ENCODE measurements at places on chromosomes 7 and 10.

GRCh38 chr10:803041-803741, 113.7 kb upstream of the DIP2C start:
- no peak for DNase-seq

DNA sequence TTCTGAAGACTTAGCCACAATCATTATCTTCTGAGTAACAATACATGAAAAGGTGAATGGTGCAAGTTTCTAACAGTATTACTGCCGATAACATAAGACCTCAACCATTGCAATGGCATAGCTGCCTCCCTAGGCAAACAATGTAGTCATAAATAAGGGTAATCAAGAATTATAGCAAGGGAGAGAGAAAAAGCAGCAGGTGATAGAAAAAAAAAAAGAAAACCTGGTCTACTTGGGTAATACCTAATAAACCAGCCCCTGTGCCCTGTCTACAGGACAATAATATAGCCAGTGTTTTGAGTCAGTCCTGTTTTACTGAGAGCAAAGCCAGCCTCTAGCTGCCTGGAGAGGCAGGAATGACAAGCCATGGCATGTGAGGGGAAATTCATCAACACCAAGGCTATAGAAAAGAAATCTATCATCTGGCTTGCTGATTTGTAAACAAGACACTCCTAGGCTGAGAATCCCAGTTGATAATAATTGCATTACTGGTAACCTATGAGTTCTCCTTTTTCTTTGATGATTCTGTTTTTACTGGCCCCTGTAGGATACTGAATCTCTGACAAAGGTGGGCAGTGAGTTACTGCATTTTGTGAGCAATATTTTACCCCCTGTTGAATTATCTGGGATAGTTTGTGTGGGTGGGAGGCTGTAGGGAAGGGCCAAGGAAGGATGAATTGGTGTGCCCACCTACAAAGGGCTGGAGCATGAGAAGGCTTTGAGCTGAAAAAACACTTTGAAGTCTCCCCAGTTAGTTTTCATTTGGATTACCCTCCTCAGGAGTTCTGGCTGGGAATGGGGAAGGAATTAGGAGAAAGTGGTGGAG, 1.7 kb upstream of the WEE2 start:
- DNase-seq, result no peak

DNA sequence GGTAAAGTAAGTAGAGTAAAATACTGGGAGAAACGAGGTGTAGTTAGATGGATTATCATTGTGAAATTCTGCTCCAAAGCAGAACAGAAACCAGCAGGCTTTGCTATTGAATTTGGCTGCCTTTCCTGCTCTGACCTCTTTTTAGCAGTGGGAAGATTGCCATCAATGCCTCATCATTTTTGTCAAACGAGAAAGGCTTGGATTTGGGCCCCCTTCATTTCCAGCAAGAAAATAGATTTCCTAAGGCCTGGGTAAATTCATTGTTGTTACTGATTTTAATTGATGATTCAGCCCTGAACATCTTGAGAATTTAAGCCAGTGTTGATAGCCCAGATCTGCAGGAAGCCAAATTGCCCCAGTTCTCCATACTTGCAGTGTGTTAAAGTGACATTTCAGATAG, 35.2 kb upstream of the ASAH2 start:
- DNase-seq, result no peak

- no peak for DNase-seq
These were observed 20.4 kb upstream of the CARD11 start for GRCh38 chr7:3064067-3064466.

GRCh38 chr10:121734589-121735045, 136.4 kb upstream of the FGFR2 start:
- DNase-seq, result peak; percentile 33

- no peak for DNase-seq
These were observed 250.3 kb downstream of the ADARB2 start for GRCh38 chr10:1486841-1487687.

DNA sequence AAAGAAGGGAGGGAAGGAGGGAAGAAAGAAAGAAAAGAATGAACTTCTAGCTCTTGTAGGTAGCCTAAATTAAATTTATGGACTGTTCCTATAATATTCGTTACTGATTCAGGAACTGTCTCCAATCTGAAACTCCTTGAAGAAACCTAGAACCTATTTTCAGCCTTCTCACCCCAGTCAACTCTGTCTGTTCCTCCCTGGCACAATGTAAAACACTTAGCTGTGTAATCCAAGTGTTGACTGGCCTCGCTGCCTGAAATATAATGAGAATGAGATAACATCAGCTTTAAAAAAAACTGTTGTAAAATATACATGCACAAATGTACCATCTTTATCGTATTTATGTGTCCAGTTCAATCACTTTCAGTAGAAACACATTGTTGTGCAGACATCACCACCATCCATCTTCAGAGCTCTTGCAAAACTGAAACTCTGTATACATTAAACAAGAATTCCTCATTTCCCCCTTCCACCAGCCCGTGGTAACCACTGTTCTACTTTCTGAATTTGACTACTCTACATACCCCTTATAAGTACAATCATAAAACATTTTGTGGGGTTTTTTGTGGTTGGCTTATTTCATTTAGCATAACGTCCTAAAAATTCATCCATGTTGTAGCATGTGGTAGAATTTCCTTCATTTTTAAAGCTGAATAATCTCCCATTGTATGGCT, 6.3 kb upstream of the C7orf33 start:
- no peak for DNase-seq

DNA sequence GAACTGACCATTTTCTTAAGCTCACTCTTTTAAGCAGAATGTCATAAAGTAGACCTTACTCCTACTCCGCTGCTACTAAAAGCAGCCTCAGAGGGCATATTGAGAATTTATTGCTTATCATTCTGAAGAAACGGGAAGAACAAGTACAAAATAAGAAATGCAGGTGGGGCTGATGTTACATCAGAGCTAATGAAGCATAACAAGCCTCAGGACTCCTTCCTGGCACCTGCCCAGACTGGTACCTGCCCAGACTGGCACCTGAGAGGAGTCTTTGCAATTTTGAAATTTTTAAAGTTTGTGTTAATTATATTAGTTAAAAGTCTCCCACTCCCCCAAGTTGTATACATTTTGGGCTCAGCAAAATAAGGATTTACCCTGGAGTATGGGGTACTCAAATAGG, 162.4 kb downstream of the SEMA3E start:
- no peak for DNase-seq

DNA sequence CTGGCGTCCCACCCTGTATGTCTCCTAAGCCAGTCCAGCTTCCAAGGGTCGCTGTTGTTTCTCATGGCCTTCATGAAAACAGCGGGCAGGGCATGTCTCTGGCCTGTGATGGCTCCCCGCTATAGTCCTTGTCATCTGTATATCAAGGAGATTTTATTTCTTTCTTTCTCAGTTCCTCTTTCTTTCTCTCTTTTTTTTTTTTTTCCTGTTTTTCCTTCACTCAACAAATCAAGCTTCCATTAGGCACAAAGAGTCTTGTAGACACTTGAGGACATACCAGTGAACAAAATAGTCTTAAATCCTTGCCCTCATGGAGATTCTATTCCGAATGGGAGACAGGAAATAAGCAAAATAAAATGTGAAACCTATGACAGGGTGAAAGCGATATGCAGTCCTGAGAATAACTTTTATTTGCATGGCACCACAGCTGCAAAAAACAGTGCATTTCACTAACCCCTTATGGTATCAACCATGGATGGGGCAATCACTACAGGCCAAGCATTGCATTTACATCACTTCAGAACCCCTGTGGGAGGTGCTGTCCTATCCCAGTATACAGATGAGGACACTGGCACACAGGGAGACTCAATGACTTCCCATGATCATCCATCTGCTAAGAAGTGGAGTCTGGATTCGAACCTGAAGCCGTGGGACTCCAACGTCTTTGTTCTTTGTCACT, 50.7 kb downstream of the SYPL1 start:
- DNase-seq, result no peak

DNA sequence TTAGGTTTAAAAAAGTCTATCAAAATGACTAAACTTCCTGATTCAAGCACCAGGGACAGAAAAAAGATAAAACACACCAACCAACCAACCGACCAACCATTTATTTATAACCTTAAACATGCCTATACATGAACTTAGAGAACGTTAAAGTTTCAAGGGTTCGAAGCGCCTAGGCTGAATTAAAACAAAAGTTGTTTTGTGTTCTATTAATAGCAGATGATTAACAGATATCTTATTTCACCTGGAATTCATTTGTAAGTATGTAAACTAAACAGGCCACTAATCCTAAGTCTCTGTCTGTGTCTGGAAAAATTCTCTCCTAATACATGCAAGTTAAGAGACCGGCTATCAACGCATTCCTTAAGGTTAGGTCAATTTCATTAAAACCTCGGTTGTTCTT, 1.4 kb downstream of the BAIAP2L1 start:
- no peak for DNase-seq

GRCh38 chr7:119197877-119198527, 973.5 kb downstream of the ANKRD7 start:
- peak; percentile 58 for DNase-seq

DNA sequence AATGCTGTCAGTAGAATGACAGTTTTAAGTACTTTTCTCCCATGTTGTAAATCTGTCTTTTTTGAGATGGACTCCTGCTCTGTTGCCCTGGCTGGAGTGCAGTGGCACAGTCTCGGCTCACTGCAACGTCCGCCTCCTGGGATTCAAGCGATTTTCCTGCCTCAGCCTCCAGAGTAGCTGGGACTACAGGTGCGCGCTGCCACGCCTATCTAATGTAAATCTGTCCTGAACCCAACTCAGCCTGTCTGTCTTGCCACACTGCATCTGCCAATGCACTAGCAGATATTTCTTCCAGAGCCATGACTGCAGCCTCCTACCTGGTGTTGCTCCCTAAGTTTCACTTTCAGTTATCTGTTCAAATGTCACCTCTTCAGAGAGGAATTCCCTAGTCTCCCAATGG, 264.1 kb downstream of the PHF14 start:
- DNase-seq, result peak; percentile 5

DNA sequence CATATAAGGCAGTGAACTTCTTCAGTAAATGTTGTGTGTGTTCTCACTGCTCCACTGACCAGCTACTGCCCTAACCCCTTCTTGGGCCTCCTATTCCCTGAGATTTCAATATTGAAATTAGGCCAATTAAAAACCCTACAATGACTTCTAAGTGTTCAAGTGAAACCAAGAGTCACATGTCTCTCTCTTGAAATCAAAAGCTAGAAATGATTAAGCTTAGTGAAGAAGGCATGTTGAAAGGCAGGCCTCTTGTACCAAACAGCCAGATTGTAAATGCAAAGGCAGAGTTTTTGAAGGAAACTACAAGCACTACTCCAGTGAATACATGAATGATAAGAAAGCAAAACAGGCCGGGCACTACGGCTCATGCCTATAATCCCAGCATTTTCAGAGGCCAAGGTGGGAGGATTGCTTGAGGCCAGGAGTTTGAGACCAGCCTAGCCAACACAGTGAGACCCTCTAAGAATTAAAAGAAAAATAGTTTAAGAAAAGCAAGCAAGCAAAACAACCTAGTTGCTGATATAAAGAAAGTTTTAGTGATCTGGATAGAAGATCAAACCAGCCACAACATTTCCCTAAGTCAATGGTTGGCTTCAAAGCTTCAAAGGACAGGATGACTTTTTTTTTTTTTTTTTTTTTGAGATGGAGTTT, 22.3 kb downstream of the BRAF start:
- no peak for DNase-seq

DNA sequence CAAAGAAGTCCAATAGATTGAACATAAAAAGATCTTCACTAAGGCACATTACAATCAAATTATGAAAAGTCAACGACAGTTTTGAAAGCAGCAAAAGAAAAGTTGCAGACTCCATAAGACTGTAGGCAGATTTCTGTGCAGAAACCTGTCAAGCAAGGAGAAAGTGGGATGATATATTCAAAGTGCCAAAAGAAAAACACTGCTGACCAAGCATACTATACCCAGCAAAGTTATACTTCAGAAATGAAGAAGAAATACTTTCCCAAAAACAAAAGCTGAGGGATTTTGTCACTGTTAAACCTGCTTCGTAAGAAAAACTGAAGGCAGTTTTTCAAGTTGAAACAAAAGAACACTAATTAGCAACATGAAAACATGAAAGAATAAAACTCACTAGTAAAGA, 145.5 kb downstream of the ZEB1 start:
- no peak for DNase-seq

DNA sequence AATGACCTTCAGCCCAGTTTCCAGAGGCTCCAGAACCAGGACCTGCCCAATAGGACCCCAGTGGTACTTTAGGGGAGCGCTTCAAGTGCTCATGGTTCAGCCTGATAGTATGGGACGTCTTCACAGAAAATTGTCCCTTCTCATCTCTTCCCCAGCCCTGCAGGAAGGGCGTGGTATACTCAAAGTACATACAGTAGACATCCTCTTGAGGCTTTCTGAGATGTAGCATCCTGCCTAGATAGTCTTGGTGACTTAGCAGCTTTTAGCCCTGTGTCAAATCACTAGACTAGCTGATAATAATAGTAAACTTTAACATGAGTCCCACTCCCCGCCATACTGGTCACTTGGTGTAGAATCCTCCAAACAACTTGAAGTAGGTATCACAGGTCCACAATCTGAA, 193.2 kb downstream of the CYP26A1 start:
- no peak for DNase-seq

- DNase-seq, result no peak
These were observed 65.9 kb upstream of the FZD1 start for GRCh38 chr7:91198371-91198770.

- peak; percentile 26 for DNase-seq
These were observed 20.7 kb upstream of the CFTR start for GRCh38 chr7:117458977-117459583.

DNA sequence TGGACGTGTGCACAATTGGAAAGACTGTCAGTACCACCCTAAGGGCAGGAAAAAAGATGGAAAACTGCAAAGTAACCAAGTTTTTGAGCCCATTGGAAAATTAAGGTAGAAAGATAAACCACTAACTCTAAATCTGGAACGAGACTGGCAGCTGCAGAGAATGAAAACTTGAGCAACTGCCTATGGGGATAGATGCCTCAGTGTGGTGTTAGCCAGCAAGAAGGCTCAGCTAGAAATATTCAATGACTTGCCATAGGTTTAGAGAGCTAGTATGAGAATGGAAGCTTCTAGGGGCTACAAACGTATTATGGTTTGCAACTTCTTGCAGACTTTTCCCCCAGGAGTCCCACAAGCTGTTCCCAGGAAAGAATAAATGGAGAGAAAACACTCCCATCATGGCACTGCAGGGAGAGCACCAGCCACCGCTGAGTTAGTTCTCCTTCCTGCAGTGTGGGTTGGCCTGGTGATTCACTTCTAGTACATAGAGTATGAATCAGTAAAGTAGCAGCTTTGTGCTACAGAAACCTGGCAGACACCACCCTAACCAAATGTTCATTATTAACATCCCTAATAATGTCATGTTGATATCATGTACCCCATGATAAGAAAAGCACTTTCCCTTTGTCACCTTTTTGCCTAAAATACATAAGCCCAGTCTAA, 372.4 kb upstream of the VWC2 start:
- no peak for DNase-seq

DNA sequence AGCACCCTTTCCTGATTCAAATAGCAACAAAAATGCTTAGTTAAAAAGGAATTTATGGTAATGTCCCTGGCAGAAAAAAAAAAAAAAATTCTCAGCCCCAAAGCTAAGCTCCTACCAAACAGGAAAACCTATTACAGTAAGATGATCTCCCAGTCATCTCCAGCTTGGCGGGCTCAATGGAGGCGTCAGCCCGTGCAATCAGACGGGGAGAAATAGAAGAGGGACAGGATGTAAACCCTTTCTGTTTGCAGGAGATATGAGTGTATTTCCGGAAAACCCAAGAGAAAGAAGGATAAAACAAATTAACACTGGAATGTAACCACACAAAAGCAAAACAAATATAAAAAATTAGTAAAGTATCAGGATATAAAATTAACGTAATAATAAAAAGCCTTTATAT, 242.8 kb downstream of the TCERG1L start:
- no peak for DNase-seq

- DNase-seq, result no peak
These were observed 65.1 kb upstream of the MPP7 start for GRCh38 chr10:28367929-28368484.

GRCh38 chr10:129709627-129710509, 242.8 kb downstream of the MGMT start:
- no peak for DNase-seq
